AG04450 (cell line): ENCODE measurements at places on chromosomes 2 and 18.
A peak's percentile ranks its signal among the peaks of the same experiment; 100 is the strongest.

DNA sequence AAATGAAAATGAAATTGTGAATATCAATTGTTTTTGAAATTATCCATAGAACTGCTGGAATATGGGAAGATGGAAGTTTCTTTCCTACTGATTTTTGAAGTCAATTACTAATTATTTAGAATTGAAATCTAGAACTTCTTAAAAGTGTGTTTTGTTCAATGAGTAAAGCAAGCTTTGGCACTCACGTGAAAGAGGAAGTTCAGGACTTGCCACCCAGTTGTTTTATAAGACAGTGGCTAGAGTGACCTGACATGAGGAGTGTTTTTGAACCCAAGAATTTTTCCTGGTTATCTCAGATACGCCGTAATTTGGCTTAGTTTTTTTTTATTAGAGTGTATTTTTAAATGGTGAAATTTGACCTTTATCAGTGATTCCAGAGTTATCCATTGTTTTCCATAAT is 3.5 kb downstream of the MXD1 start:
- DNase-seq = no peak

- no peak for DNase-seq
These were observed 821.1 kb downstream of the TRIB2 start for GRCh38 chr2:13537771-13538349.

DNA sequence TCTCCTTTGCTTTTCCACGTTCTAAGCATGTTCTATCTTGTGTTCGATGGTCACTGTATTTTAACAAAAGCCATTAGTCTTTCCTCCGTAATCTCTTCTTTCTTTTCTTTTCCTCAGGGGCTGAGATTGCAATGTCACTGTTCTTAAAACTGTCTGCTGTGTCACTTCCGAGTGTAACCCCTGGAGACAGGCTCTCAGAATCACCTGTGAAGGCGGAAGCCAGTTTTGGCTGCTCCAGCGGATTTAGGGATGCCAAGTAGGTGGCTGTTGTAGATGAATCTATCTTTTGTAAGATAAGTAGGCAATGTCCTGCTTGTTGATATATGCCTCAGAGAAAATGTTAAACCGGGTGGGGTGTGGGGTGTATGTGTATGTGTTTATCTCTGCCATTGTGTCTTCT is 94.7 kb upstream of the L3MBTL4 start:
- DNase-seq = no peak

- no peak for DNase-seq
These were observed 697 bp downstream of the LGALSL start for GRCh38 chr2:64454386-64455332.

DNA sequence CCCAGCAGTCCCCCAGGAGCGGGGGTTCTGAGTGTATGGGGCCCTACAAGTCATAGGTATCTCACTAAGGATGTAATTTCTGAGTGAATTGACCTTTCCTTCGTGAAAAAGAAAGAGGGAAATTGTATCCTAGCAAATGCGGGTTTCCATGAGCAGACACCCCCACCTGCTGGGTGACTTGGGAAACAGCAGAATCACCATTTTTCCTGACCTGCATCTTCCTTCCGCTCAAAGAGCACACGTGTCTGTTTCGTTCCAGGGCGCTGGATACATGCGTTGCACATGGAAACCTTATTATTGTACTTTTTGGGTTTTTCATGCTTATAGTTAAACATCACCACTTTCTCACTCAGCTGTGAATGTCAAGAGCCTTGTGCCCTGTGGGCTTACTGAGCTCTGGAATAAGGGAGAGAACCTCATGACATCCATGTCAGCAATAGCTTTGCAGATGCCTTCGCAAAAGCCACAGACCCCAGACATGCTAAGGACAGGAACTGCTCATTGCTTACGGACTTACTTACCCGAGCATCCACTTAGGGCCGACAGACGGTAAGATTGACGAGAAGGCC is 132.8 kb downstream of the TPO start:
- DNase-seq = peak; percentile 37

DNA sequence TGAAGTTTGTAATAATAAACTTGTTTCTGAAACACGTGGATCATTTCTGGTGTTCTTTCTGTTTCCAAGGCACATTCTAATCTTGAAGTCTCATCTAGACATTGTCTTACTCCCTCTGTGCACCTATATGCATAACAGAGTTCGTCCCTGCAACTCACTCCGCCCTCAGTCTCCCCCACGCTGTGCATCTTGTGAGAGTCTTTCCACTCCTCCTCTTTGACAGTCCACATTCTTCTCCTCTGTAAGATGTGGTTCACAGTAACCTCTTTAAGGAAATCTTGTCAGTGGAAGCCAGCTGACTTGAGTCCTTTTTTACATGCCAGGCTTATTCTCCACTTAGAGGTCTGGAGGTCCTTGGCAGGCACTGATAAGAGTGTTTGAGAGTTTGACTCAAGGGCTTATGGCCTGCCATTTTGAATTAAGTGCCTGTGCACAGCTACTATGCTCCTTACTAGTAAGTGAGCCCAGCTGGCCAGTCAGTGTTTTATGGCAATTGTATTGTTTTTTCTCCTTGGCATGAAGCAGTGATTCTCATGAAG is 108.9 kb upstream of the IL1R2 start:
- no peak for DNase-seq

DNA sequence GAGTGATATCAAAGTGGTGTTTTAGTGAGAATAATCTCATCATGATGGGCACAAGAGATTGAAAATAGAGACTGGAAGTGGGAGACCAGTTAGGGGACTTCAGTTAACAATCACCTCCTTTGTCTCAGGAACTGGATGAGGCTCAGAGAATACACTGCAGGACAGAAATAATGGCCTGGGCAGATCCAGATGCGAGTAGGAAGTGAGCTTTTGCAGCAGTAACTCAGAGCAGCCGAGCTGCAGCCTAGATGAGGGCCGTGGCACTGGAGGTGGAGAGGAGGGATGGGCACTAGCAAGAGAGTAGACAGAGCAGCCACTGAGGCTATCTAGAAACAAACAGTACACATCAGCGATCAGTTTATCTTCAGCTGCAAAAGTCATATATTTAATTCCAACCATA is 48.6 kb downstream of the CYB5A start:
- DNase-seq = no peak

DNA sequence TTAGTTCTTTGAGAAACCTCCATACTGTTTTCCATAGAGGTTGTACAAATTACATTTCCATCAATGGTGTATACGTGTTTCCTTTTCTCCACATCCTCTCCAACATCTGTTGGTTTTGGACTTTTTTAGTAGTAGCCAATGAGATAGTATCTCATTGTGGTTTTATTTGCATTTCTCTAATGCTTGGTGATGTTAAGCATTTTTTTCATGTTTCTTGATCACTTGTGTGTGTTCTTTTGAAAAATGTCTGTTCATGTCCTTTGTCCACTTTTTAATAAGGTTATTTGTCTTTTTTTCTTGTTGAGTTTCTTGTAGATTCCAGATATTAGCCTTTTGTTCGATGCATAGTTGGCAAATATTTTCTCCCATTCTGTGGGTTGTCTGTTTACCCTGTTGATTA is 392.3 kb upstream of the ZEB2 start:
- no peak for DNase-seq

GRCh38 chr18:25825056-25825455 is 265.4 kb downstream of the SS18 start:
- no peak for DNase-seq

- no peak for DNase-seq
These were observed 17.2 kb downstream of the EEF1B2 start for GRCh38 chr2:206176901-206177300.

DNA sequence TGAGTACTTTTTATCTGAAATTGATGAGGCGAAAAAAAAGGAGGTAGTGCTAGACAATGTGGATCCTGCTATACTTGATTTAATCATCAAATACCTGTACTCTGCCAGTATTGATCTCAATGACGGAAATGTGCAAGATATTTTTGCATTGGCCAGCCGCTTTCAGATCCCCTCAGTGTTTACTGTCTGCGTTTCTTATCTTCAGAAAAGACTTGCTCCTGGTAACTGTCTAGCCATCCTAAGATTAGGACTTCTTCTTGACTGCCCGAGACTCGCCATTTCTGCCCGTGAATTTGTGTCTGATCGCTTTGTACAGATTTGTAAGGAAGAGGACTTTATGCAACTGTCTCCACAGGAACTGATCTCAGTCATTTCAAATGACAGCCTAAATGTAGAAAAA is 453 bp downstream of the KLHL41 start:
- DNase-seq = no peak

GRCh38 chr2:124480958-124481357 is 455.9 kb downstream of the CNTNAP5 start:
- no peak for DNase-seq

DNA sequence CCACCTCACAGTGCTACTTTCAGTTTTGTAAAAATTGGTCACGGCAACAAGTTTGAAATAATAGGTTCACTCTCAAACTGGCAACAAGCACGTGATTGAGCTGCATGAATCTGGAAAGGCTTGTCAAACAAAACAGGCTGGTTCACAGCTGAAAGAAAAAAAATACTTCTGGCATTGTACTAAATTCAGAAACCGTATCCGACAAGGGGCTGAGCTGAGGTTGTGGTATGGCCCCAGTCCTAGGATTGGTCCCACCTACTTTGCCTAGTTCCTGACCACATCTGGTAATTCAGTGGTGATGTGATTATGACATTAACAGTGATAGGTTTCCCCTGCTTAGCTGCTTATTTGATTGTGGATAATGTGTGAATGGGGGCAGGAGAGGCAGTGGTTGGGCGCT is 326.5 kb upstream of the THUMPD2 start:
- no peak for DNase-seq

DNA sequence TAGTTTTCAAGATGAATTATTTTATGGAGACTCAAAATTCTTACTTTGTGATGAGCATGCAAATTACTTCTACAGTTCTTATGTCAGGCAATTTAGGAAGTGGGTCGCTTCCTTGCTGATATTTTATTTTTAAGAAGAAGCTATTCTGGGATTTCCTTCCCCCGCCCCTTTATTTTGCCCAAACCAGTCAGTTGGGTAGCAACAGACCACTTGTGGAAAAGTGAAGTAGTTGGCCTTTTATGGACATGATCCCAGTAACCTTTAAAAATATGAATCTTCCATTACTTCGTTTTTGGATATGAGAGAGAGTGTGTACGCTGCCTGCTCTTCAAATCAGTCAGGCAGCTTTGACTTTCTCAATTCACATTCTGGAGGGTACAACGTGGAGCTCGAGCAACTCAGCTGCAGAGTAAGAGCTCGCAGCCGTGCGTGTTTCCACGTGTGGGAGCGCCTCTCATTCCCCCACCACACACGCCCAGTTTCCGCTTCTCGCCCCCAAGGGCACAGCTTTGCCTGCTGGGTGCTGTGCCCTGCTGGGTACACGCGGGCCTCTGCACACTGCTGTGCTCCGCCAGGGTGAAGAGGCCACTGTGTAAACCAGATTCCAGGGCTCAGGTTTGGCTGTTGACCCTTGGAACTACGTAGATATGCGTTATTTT is 92.6 kb downstream of the ITGB1BP1 start:
- no peak for DNase-seq

- DNase-seq = no peak
These were observed 125.7 kb downstream of the MRO start for GRCh38 chr18:50694147-50694546.

DNA sequence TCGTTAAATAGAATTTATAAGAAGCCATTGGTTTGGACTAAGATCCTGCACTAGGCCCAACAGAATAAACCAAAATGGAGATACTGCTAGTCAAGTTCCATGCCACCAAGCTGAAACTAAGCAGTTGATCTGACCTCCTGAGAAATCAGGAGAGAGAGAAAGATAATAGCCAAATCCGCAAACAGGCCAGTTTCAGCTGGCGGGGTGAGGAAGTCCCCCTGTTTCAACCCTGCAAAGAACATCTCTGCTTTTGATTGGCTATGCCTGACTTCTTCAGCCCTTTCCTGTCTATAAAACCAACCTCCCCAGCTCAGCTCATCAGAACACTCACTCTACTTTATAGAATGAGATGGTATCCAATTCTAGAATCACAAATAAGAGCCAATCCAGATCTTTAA is 543.3 kb upstream of the ID2 start:
- DNase-seq = no peak

GRCh38 chr2:193556766-193557470 is 1362.2 kb upstream of the TMEFF2 start:
- DNase-seq = no peak

- no peak for DNase-seq
These were observed 37.9 kb downstream of the GALNT1 start for GRCh38 chr18:35619464-35619863.

DNA sequence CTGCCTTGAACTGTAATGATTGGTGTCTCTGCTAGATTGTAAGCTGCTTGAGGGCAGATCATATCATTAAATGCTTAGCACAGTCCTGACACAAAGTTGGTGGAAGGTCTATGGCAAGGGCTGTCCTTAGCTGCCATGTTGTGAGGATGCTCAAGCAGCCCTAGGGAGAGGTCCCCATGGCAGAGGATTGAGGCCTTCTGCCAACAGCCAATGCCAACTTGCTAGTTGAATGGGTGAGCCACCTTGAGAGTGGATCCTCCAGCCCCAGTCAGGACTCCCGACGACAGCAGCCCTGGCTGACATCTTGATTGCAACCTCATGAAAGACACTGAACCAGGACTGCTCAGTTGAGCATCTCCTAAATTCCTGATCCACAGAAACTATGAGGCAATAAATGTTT is 115.3 kb upstream of the SMAD2 start:
- DNase-seq = no peak

- no peak for DNase-seq
These were observed 1794.1 kb upstream of the LRRTM1 start for GRCh38 chr2:82098617-82099016.

GRCh38 chr2:160984426-160985077 is 175.7 kb upstream of the TANK start:
- no peak for DNase-seq

DNA sequence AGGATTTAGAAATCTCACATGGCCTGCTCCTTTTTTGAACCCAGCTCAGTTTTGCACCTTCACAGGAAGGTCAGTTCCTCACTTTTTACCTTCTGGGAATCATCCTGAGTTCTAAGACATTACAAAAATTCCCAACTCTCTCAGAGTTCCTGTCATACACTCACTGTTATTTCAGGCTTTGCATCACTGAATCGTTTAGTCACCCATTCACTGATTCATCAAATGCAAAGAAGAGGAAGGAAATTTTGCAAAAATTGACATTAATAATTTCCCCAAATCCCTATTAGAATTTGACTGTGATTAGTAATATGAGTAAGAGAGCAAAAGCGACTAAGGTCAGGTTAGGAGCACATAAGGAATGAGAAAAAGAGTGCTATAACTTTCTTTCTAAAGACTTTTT is 197.5 kb downstream of the PDE1A start:
- DNase-seq = no peak

DNA sequence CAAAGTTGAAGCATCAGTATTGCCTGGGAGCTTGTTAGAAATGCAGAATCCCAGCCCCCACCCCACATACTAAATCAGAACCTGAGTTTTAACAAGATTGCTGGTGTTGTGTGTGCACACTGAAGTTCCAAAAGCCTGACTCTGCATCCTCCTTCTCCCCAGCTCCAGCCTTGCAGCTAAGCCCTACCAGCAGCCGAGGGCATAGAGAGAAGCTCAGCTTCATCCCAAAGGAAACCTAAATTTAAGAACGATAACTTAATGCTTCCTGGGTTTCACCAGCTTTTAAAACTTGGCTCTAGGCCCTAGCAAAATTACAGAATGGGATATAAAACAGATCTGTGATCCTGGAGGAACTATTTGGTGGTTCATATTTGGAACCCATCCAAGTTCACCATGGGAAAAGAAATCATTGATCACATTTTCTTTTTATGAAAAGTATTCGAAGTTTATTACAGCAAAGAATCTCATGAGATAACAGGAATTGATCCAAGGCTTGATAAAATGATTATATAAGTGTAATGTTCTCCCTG is 11.1 kb downstream of the SMYD1 start:
- DNase-seq = no peak
